Heart left ventricle (tissue), 16 donors: ENCODE measurements at places on chromosomes 5 and 9. TPM values are rescaled to one million over a fixed set of nuclear protein-coding genes. Genes with fewer than 3 reads are reported as not detected.
A peak's percentile ranks its signal among the peaks of the same experiment; 100 is the strongest.

- DNase-seq: no peak
Observed at GRCh38 chr9:137172901-137173795, 1.3 kb upstream of the TMEM210 start.

- no peak for DNase-seq
Observed at GRCh38 chr9:108664309-108665255, 191.2 kb downstream of the ACTL7B start.

- DNase-seq: no peak
Observed at GRCh38 chr5:178267245-178267644, 34.6 kb upstream of the PHYKPL start.

GRCh38 chr9:121709798-121710197, 58.4 kb downstream of the DAB2IP start:
- peak; percentile 76 for DNase-seq

DNA sequence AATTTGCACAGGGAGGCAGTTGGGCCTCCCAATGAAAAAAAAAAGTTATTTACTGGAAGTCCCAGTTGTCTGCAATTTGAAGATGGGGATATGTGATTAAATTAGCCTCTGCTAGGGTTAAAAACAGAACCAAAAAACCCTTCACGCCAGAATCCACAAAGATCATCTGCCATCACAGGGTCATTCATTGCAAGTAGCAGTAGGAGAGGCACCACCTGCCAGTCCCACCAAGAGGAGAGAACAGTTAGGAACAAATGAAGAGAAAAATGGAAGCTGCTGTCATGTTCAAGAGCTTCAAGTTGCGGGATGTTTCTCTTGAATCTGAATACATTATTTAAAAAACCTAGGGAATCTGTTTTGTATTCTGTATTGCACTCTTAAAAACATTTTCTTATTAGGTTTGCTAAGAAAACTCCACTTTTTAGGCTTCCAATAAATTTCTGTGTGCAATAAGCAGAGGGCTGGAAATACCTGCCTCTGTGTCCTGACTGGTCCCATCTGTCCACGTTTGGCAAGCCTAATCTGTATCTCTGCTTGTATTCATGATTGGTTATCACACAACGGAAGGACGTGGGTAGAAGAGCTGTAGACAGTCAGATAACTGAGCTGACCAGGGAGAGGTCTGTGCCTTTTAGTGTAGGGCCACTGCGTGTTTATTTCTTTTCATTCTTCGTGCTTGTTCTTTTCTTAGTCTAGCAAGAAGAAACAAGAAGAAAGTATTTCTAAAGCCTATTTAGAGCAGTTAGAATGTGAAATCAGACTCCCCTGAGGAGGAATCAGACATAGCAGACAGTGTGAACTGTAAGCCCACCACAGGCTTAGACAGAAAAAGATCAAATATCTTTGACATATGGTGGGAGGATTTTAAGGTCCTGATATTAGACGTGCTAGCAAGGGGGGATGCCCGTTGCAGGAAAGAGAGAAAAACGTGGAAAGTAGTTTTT, 630.6 kb upstream of the SEMA6A start:
- DNase-seq: no peak

DNA sequence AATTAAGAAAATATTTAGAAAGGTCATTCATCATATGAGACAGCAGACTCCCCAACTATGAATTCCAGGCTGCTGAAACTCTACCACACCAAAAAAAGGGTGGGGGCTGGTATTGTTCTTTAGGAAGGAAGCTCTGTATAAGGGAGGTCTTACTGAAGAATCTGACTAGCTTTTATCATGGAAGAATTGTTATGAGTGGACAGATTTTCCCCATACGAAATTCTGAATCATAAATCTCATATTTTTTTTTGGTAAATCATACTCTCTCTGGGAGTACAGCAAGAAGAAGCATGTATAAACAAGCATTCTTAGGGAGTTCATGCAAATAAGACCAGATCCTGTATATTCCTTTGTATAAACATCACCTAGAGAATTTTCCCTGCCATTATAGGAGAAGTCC, 220.0 kb downstream of the SLC12A2 start:
- DNase-seq: no peak

DNA sequence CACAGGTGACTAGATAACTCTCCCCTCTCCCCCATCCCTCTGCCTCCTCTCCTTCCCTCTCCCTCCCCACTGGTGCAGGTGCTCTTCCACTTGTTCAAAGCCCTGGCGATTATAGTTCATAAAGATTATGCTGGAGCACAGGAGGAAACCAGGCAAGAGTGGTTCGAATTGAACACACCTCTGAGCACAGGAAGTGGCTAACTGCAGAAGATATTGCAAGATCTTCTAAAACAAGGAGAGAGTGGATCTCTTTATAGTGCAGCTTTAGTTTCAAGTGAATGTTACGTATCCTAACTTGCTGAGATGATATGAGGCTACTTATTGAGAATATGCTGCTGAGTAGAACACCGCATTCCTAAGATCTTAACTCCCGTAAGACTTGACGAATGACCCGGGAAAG, 178.4 kb downstream of the GOLPH3 start:
- no peak for DNase-seq

DNA sequence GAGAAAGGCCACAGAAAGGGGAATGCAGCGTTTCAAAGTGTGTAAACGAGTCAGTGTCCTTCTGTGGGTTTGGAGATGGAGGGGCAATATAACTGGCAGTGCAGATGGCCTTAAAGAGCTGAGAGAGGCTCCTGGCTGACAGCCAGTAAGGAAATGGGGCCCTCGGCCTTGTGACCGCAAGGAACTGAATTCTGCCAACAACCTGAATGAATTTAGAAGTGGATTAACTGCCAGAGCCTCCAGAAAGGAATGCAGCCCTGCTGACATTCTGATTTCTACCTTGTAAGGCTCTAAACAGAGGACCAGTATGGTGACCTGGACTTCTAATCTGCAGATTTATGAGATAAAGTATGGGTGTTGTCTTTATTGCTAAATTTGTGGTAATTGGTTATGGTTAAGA, 17.5 kb upstream of the NREP start:
- no peak for DNase-seq

DNA sequence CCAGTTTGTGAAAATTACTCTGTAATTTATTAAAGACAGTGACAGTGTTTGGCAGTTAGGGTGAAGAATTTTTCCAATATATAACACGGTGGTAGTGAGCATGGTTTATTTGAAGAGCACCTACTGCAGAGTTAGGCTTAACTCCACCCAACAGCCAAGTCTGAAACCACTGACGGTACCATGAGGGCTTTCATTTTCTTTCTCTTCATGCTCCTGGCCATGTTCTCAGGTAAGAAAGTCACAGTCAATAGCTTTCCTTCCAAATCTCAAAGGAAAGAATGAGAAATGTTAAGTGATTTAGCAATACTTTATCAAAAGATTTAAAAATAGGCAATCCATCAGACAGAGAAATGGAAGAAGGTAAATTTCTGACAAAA, at the start of gene MARCOL:
Gene MARCOL, plus strand, starts transcription at position 108 of the 377 bp plus-strand sequence. Its CDS starts 73 bp downstream, at position 181.
- DNase-seq: no peak

GRCh38 chr9:21295992-21296391, 9.1 kb downstream of the IFNA5 start:
- no peak for DNase-seq

GRCh38 chr9:36092509-36093215, 43.9 kb upstream of the GLIPR2 start:
- no peak for DNase-seq

- DNase-seq: no peak
Observed at GRCh38 chr5:133967124-133967523, 1.3 kb downstream of the C5orf15 start.

GRCh38 chr5:108654051-108654450, 93.6 kb upstream of the FER start:
- DNase-seq: no peak

DNA sequence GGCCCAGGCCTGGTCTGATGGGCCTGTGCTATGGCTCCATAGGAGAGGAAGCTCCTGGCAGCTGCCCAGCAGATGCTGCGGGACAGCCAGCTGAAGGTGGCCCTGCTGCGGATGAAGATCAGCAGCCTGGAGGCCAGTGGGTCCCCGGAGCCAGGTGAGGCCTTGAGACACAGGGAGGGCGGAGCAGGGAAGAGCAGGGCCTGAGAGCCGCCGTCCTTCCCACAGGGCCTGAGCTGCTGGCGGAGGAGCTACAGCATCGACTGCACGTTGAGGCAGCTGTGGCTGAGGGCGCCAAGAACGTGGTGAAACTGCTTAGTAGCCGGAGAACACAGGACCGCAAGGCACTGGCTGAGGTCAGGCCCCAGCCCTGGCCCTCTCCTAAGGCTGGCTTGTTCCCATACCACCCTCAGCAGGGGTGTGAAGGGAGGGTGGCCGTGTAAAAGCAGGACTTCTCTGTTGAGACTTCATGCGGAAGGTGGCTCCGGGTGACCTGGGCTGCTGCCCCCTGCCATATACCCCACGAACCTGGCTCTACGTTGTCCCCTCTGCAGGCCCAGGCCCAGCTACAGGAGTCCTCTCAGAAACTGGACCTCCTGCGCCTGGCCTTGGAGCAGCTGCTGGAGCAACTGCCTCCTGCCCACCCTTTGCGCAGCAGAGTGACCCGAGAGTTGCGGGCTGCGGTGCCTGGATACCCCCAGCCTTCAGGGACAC, 4.5 kb downstream of the PKN3 start:
- DNase-seq: peak; percentile 21

DNA sequence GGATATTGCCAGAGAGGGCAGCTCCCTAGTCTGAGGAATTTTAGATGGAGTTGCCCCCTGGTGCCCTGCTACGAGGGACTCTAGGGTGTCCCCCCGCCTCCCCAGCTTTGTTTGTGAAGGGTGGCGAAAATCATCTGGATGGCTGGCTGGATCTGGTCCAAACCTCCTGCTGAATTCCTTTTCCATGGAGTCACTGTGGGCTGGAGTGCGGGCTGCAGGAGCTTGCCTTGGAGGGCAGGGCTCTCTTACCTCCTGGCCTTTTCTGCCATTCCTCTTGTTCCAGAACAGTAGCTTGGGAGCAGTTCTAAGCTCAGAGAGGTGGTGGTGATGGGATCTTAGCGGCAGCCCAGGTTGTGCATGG, 2.1 kb downstream of the SYNPO start:
- DNase-seq: peak; percentile 88

DNA sequence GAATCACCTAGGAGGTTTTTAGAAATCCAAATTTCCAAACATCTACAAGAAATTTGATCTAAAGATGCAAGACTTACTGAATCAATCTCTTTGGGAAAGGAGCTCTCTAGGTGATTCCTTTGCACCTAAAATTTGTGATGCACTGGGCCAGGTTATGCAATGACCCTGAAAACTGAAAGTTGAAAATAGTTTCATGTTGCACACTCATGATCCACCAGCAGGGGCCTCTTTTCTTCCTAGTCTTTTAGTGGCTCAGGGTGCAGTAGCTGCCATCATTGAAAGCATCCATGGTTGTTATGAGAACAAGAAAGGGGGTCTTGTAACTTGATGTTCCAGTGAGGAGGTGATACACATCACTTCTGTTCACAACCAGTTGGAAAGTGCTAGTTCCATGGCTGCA, 486.8 kb downstream of the PSAT1 start:
- DNase-seq: no peak

- DNase-seq: no peak
Observed at GRCh38 chr5:88502179-88503040, 233.8 kb upstream of the TMEM161B start.

DNA sequence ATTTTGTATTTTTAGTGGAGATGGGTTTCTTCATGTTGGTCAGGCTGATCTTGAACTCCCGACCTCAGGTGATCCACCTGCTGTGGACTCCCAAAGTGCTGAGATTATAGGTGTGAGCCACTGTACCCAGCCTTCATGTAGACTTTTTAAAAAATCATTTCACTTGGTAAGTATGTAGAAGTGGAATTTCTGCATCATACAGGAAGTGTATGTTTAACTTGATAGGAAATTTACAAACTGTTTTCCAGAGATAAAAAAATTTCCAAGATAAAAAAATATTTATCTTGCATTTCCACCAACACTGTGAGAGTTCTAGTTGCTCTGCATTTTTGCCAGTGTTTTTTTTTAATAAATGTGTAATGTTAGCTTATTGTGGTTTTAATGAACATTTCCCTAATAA, 155.8 kb downstream of the ZNF608 start:
- no peak for DNase-seq

DNA sequence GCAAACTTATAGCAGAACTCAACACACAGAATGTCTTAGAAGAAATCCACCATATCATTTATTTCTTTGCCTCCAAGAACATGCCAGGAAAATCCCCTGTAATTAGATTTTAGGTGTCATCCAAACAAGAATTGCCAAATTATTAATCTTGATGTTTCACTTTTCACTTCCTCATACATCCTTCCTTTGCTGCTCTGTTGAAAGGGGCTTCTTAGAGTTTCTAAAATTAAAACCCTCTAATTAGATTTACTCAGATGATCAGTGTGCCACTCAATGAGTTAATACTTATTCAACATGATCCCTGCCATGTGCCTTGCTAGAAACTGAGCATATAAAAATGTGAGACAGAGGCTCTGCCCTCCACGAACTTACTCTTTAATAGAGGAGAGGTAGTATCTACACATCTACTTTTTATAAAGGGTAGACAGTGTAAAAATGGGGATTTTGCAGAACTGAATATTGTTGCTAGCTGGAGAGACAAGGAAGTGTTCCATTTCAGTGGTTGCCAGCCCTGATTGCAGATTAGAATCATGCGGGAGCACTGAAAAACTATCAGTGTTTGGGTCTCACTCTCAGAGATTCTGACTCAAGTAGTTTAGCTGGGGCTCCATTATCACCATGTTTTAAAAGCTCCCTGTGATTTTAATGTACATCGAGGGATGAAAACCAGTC, 498.4 kb downstream of the TLE4 start:
- DNase-seq: no peak

DNA sequence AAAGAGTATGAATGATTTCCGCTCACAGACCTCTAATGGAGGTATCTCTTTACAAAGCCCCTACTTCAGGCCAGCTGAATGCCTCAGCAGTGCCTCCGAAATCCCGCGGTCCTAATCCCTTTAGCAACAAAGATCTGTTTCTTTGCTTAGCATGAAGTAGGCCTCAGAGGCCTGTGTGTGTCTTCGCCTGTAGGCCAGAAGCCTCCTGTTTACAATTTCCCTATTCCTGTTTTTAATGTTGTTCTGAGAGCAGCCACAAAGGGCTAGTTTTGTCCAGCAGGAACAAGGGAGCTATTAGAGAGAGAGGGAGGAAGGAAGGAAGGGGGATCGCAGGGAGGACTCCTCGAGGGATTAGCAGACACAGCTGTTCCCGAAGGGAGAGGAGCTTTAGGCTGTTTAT, 166.4 kb upstream of the SPRY4 start:
- no peak for DNase-seq

DNA sequence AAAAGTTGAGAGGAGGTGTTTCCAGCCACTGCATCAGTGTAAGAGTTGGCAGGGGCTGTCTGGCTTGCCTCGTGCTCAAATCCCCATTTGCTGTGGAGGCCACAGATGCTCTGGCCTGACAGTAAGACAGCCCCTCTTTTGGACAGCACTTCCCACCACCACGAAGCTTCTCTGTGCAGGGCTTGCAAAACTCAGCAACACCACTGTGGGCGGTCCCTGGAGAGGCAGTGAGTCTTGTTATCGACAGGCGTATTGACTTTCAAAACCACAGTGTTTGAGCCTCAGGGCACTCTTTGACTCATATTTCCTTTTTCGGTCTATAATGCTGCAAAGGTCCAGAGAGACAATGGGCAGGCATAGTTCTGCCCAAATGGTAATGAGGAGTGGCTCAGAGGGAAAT, 539.5 kb downstream of the EBF1 start:
- DNase-seq: no peak

PFN3 gene
- total RNA-seq: not detected

TMEM267 gene
- total RNA-seq: 9.5 TPM

RAB3C gene
- total RNA-seq: 1.8 TPM

PCDHB3 gene
- total RNA-seq: 2.4 TPM

CD274 gene
- 15.4 TPM for total RNA-seq

HCN1 gene
- not detected for total RNA-seq

SLC36A1 gene
- total RNA-seq: 6.9 TPM

CDH18 gene
- not detected for total RNA-seq

SLC34A3 gene
- not detected for total RNA-seq

UBQLN1 gene
- total RNA-seq: 103 TPM

PCDHB4 gene
- 1.6 TPM for total RNA-seq
